Right atrium auricular region (tissue), 2 donors: ENCODE measurements at places on chromosomes 5 and 9. TPM values are rescaled to one million over a fixed set of nuclear protein-coding genes. Genes with fewer than 3 reads are reported as not detected.

DNA sequence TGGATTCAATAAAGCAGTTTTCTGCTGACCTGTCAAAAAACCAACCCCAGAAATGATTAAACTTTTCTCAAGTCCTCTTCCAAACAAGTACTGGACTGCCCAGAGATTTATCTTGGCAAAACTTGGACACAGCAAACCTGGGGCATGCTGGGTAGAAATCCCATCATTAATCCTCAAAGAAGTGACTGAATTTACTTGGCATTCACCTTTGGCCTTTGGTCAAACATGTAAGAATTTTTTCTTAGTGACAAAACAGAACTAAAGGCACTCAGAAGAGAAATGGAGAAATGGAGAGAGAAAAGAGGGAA, 248.6 kb upstream of the NREP start:
- DNase-seq: no peak

Gene RMI1
- 3.1 TPM for total RNA-seq

DNA sequence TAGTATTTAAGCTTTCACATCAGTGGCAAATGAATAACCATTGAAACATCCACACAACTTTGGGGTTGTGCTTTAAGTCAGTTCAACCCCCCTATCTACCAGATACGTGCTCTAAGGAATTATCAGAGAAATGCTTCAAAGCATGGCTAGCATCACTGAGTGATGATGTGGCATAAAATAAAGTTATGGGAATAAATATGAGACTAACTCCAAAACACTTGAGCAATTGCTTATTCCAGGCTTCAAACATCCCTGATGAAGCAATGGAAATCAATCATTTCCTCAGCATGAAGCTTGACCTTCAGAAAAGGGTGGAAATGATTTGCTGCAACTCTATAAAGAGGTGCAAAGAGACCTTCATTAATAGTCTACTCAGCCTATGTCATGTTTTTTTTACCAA, 292.0 kb upstream of the SMC2 start:
- no peak for DNase-seq

Gene BTNL8
- 0.59 TPM for total RNA-seq

Gene TPPP
- 15.7 TPM for total RNA-seq

DNA sequence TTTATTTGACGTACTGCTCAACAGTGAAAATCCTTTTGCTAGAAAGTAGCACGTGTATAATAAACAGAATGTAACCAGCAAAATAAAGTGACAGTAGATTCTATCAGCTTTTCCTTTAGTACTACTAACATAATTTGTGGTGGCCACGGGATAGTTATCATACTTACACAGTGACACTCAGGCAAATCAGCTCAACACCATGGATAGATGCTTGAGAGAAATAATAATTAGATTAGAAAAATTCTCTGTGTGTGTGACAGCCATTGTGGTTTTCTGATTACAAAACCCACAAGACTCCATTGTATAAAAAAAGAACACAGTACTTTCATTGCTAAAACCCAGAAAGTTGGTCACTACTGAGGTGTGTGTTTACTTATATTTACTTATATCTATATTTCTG, 101.1 kb downstream of the MUSK start:
- DNase-seq: no peak

- DNase-seq: no peak
These were observed 41.3 kb upstream of the MIER3 start for GRCh38 chr5:56993241-56993640.

GRCh38 chr5:22590677-22591268, 262.4 kb downstream of the CDH12 start:
- no peak for DNase-seq

DNA sequence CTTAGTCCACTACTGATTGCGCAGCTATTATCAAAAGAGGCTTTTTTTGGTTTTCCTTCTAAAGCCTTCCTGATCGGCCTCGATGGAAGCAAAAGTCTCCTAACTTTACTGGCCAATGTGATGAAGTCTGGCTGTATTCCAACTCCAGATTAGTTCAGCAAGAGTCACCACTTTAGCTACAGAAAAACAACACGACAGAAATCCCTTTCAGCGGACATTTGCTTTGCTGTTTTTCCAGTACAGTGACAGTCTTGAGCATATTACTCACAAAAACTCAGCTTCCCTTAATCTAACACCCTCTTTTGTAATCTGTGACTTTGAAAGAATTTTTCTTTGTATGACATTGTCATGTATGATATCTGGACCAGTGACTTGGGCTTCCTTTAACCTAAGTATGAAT, 95.7 kb downstream of the HOMER1 start:
- DNase-seq: no peak
